Trophoblast cell (in vitro differentiated cells and primary cell): ENCODE measurements at places on chromosomes 6 and 20.

DNA sequence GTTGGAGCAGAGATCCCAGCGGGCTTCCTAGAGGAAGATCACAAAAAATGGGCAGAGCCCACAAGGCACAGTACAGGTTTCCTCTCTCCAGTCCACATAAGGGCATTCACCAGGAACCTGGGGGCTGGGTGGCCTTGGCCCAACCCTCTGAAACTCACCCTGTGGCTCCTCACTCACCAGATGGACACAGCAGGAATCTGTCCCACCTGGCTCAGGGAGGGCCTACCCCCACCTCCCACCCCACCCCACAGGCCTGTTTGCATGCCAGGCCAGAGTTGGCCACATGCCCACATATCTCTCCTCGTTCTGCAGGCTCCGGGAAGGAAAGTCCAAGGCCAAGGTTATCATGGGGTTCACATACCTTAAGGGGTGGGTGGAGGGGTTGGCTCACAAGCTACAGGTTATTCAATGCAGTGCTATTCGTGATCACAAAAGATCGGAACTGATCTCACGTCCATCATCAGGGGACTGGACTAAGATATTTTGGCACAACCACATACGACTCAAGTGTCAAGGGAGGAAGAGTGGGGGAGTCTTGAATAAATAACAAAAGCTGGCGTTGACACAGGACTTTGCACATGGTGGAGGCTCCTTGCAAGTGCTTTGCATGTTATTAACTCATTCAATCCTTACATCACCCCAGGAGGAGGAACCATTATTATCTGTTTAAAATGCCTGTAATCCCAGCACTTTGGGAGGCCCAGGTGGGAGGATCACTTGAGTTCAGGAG, 13.0 kb downstream of the RIPOR3 start:
- DNase-seq, result no peak

DNA sequence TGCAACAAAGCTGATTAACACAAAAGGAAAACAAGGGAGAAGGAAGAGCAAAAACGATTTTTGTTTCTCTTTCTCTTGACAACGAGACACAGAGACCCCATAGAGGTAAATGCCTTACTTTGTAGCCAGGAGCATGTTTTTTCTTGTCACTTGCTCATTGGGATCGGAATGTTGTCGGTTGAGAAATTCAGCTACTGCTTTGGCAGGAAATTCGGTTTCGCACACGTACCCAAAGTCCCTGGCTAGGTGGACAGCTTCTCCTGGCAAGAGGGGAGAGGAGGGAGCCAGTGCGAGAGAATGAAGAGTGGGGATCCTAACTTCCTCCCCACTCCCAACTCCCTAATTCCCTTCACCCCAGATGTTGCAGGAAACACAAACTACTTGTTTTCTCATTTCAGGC, 14.5 kb downstream of the TFAP2A start:
- DNase-seq, result peak; percentile 77

- DNase-seq, result peak; percentile 63
Observed at GRCh38 chr6:139407718-139408222, 33.3 kb upstream of the CITED2 start.

- DNase-seq, result no peak
Observed at GRCh38 chr20:38132156-38132909, 32.7 kb downstream of the TGM2 start.

- no peak for DNase-seq
Observed at GRCh38 chr6:466564-466963, 75.0 kb downstream of the IRF4 start.

DNA sequence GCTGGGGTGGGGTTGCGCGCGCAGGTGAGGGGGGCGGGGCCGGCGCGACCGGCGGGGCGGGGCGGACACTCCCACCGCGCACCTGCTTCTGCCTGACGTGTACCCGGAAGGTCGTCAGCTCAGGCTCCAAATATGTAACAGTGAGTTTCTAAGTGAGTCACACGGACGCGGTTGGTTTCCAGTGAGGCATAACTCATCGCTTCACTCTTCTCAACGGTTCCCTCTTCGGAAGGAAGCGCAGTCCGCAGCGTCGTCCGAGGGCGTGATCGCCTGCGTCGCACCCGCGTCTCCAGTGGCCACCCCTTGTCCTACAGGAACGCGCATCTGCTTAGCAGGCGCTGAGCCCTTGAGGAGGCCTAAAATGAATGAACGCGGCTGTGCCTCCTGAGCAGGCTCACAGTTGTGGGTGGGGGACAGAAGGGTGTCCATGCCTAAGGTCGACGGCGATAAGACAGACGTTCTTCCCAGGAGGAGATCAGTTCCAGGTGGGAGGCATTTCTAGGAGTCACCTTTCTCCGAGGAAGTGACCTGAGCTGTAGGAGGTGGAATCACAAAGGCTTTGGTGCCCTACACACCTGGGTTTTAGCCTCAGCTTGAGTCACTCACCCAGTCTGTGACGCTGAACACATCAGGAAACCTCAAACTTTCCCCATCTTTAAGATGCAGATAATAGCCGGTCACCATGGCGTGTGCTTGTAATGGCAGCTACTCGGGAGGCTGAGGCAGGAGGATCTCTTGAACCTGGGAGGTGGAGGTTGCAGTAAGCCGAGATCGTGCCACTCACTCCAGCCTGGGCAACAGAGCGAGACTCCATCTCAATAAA, 50.9 kb upstream of the EZR start:
- peak; percentile 99 for DNase-seq

- DNase-seq, result no peak
Observed at GRCh38 chr6:13929196-13929595, 4.4 kb downstream of the RNF182 start.

DNA sequence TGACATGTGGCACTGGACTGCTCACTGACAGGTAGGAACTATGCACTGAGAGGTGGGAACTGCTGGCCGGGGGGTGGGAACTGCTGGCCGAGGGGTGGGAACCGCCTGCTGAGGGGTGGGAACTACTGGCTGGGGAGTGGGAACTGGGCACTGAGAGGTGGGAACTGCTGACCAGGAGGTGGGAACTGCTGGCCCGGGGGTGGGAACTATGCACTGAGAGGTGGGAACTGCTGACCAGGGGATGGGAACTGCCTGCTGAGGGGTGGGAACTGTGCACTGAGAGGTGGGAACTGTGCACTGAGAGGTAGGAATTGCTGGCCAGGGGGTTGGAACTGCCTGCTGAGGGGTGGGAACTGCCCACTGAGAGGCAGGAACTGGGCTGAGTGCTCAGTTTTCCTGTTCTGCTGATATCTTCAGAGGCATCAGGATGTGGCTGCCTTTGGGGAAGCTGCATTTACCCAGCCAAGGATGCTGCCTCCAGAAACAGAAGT, 90.2 kb downstream of the THBS2 start:
- DNase-seq, result peak; percentile 31

DNA sequence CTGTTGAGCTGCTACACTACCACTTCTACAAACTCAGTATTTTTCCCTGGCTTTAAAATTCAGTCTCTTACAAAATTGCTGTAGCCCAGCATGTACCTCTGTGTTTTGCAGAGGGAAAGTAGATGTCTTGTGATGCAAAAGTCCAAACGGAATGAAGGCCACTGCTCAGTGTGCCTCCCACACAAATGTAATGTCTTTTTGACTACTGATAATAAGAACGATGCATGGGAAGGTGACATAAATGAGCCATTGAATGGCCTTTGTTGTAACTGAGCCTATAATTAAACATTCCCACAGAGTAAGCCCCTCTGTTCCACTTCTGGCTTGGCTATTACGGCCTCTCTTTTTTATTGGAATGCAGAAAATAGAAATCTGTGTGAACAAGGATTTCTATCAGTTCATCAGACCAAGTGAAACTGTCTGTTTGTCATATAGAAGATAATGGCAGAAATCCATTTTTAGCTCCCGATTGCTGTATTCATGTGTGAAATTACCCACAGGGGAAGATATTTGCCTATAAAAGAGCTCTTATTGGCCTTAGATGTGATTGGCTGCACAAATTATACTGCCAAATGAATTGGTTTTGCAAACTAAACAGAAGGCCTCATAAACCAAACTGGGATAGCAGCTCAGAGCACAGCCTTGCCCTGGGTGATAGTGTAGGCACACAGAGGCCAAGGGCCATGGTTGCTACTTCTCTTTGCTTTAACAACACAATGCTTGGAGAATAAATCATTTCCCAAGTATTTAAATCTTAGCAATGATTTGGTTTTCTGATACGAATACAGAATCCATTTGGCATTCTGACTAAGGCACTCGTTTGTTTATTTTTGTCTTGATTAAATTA, 241.5 kb upstream of the PLN start:
- no peak for DNase-seq

- no peak for DNase-seq
Observed at GRCh38 chr20:40939667-40940066, 89.0 kb upstream of the TOP1 start.

- no peak for DNase-seq
Observed at GRCh38 chr6:57209030-57209429, 13.1 kb downstream of the RAB23 start.

DNA sequence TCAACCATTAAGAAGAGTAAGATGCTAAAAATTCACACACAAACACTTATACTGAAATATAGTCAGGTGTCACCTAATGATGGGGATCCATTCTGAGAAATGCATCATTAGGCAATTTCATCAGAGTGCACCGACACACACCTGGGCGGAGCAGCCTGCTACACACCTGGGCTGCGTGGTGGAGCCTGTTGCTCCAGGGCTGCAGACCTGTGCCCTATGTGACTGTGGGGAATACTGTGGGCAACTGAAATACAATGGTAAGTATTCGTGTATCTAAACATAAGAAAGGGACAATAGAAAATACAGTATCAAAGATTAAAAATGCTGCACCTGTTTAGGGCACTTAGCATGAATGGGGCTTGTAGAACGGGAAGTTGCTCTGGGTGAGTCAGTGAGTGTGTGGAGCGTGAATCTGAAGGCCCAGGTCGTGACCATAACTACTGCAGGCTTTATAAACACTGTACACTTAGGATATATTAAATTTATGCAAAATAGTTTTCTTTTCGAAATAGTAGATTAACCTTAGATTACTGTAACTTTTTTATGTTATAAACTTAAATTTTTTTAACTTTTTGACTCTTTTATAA, 124.4 kb upstream of the AFDN start:
- DNase-seq, result no peak

GRCh38 chr6:9789201-9789600, 625.7 kb downstream of the TFAP2A start:
- no peak for DNase-seq

DNA sequence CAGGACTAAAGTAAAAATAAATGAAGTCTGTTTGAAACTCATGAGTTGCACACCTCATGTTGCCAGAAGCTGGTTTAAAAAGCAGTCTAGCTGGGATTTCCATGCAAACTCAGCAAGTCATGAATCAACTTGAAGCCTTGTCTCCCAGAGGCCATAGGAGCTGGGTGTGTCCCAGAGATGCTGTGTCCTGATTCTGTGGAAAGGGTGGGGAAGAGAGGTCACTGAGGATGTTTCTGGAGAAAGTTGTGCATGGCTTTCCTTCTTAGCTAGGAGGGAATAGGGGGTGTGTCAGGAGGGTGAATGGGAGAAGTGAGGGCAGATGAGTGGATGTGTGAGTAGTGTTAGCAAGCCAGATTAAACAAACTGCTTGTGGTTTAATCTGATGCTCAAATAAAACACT, 111.3 kb downstream of the ADAT2 start:
- no peak for DNase-seq

- DNase-seq, result no peak
Observed at GRCh38 chr20:2697768-2698167, 5.2 kb downstream of the EBF4 start.

- DNase-seq, result no peak
Observed at GRCh38 chr6:51045548-51045947, 226.9 kb downstream of the TFAP2B start.

- DNase-seq, result peak; percentile 50
Observed at GRCh38 chr20:59042151-59042795, at the start of gene PRELID3B. TSS of gene PRELID3B (minus strand) at chr20:59042786. CDS start at chr20:59042730, 56 bp downstream.

DNA sequence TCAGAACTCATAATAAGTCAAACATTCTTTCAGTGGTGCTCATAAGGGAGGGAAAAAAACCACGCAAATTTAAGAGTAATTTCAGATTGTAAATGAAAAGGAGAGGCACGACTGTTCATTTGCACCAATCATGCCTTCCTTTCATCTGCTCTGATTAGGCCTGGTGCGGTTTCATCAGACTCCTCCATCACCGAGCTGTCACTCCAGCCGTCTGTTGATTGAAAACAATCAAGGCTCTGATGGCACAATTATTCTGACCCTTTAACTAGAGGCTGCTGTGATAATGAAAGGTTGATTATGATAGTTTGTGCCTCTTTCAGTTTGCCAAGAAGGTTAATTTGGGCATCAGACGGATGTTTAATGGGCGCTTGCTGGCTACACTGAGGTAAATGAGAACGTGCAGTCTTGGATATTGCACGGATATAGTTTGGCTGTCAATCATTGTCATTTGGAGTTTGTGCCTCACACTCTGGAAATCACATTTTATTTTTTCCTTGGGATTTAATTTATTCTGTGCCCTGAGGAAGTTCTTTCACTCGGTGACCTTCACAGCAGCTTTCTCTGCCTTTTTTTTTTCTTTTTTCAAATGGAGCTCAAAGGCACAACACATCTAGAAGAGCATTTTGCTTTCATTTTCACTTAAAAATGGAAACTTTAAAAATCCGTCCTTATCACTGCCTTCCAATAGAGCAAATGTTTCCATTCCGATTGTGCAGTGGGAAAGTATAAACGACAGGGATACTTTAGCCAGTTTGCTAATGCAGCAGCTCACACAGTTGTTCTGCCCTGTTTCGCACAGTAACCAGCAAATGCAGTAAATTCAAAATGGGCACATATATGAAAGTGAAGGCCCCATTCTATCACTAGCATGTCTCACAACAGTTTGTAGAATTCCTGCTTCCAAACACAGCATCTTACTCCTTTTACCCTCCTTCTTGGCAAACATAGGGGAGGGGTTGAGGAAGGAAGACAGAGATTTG, 172.8 kb downstream of the KLHL32 start:
- DNase-seq, result no peak

- no peak for DNase-seq
Observed at GRCh38 chr6:16781348-16782169, 20.3 kb upstream of the ATXN1 start.

- DNase-seq, result no peak
Observed at GRCh38 chr20:37298190-37298939, 8.9 kb downstream of the MANBAL start.

GRCh38 chr6:46876126-46876525, 45.6 kb downstream of the ADGRF5 start:
- DNase-seq, result peak; percentile 98

DNA sequence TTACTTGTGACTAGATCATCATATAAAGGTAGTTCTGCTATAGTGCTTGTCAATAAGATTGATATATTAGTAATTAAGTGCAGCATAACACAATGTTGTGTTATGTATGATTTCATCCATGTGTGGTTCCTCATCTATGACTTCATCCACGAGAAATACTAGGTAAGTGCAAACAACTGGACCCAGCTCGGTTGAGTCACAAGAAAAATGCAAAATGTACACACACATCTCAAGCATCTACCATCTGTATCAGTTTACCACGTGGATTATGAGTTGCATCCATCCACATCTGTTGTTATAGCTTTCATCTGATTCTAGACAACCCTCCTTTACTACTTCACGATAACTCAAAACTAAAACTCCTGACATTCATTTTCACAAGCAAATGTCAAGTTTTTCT, 517.0 kb upstream of the CITED2 start:
- no peak for DNase-seq

- DNase-seq, result no peak
Observed at GRCh38 chr6:42482174-42482573, 30.4 kb upstream of the TRERF1 start.

GRCh38 chr6:156777577-156778453, 637 bp downstream of the ARID1B start:
- peak; percentile 64 for DNase-seq
